ENCODE measurements at places on chromosomes 11 and 22. TPM values are rescaled to one million over a fixed set of nuclear protein-coding genes. Genes with fewer than 3 reads are reported as not detected.

The TMPRSS5 gene
- not detected for total RNA-seq

The GRM5 gene
- under 0.01 TPM for total RNA-seq

The MPEG1 gene
- not detected for total RNA-seq

The TESMIN gene
- total RNA-seq: 2.3 TPM

The NCAM1 gene
- total RNA-seq: not detected
